Right ventricle myocardium inferior (tissue), 1 donor: ENCODE measurements at places on chromosomes 13 and 19. TPM values are rescaled to one million over a fixed set of nuclear protein-coding genes. Genes with fewer than 3 reads are reported as not detected.

The ZNF628 gene
- total RNA-seq = 5.7 TPM

The ZNF700 gene
- total RNA-seq = 4.1 TPM

The KANK3 gene
- 20.5 TPM for total RNA-seq

The CGB1 gene
- not detected for total RNA-seq
